ENCODE measurements at places on chromosomes 5 and 9.
A peak's percentile ranks its signal among the peaks of the same experiment; 100 is the strongest.

GRCh38 chr5:119322312-119322947 lies 33.4 kb upstream of the TNFAIP8 start:
- no peak for DNase-seq

GRCh38 chr5:125525356-125525755 lies 778.9 kb upstream of the ZNF608 start:
- DNase-seq, result no peak

- DNase-seq, result no peak
Observed at GRCh38 chr5:1504069-1504595, 19.6 kb downstream of the LPCAT1 start.

GRCh38 chr9:98453589-98454311 lies 198.3 kb upstream of the TBC1D2 start:
- DNase-seq, result no peak

DNA sequence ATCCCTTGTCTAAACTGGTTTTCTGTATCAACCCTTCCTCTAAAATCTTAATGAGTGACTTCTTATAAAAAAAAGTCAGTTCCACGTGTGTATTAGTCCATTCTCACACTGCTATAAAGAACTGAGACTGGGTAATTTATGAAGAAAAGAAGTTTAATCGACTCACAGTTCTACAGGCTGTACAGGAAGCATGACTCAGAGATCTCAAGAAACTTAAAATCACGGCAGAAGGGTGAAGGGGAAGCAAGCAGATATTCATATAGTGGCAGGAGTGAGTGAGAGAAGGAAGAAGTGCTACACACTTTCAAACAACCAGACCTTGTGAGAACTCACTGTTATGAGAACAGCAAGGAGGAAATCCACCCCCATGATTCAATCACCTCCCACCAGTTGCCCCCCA lies 307.8 kb upstream of the ARRDC3 start:
- DNase-seq, result no peak

GRCh38 chr9:133998915-133999595 lies 6.9 kb upstream of the VAV2 start:
- DNase-seq, result no peak

GRCh38 chr9:101787891-101788290 lies 49.4 kb upstream of the GRIN3A start:
- no peak for DNase-seq

DNA sequence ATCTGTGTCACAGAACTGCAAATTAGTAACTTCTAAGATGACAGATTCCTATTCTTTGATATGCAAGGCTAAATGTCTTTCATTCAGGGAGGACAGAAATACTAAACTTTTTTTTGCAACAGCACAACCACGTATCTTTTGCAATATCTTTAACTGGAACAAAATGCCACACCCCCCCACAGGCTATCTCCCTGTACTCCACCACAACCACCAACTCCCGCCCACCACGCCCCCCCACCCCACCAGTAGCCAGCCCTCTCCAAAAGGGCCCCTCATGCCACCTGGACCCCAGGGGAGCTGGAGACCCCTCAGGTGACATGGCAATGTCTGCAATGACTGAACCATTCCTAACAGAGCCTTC lies 131.8 kb downstream of the ROR2 start:
- no peak for DNase-seq

GRCh38 chr5:118863345-118863744 lies 125.0 kb downstream of the DTWD2 start:
- DNase-seq, result no peak

DNA sequence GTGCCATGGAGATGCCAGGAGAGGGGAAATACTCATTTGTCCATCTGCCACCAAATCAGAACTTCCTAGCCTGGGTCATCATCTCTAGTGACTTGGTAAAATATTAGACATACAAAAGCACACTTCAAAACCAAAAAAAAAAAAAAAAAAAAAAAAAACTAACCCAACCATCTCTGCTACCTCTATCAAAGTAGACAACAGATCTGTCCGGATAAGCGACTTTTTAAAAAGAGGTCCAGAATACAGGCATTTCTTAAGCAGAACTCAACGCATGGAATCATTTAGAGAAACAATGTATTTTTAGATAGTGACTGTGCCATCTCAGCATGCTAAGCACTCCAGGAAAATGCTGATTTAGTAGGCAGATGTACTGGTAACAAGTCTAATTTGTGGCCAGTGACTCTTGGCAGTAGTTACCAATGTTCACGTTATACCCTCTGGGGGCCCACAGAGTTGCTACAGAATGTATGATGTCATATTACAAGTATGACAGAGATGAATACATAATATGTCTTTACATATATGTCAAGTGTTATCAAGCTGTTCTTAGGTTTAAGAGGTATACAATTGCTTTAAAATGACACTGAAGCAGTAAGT lies 107.8 kb downstream of the SMIM23 start:
- no peak for DNase-seq

- no peak for DNase-seq
Observed at GRCh38 chr5:4661836-4662235, 478.3 kb upstream of the ADAMTS16 start.

DNA sequence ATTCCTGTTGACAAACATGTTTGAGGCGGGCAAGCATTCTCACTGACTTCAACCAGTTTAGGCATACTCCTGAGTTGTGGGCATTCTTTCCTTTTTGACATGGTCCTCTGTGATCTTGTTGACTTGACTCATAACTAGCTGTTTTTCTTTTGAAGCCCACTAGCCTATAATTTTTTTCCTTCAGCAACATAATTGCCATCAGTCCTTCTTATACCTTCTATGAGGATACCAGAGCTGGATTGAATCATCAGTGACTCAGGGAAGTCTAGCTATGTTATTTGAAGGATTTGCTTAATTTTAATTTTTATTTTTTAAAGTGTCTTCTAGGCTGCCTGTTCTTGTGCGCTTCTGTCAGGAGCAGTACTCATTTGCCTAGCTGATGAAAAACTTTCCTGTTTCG lies 259.5 kb downstream of the NR3C1 start:
- DNase-seq, result no peak

DNA sequence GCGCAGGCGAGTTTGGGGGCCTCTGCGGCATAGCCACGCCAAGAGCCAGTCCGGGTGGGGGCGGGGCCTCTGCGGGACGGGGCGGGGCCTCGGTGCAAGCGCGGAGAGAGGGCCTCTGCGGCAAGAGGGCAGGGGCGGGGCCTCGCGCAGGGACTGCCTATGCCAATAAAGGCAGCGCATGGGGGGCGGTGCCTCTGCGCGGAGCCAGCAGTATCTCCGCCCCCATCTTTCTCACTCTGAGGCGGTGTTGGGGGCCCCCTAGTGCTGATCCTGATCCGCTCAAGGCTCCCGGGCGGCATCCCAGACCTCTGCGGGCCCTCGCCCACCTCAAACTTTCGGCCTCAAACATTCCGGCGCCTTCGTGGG lies 9.2 kb upstream of the GPRIN1 start:
- DNase-seq, result peak; percentile 84

DNA sequence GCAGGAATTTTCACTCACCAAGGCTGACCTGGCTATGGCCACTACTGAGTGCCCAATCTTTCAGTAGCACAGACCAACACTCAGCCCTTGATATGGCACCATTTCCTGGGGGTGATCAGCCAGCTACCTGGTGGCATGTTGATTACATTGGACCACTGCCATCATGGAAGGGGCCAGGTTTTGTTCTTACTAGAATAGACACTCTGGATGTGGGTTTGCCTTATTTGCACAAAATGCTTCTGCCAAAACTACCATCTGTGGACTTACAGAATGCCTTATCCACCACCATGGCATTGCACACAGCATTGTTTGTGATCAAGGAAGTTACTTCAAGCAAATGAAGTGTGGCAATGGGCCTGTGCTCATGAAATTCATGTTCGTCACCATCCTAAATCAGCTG lies 69.7 kb upstream of the SH3GL2 start:
- no peak for DNase-seq

DNA sequence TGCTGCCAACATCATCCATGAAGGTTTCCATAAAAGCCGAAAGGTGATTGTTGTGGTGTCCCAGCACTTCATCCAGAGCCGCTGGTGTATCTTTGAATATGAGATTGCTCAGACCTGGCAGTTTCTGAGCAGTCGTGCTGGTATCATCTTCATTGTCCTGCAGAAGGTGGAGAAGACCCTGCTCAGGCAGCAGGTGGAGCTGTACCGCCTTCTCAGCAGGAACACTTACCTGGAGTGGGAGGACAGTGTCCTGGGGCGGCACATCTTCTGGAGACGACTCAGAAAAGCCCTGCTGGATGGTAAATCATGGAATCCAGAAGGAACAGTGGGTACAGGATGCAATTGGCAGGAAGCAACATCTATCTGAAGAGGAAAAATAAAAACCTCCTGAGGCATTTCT lies 10.1 kb downstream of the TLR4 start:
- no peak for DNase-seq

DNA sequence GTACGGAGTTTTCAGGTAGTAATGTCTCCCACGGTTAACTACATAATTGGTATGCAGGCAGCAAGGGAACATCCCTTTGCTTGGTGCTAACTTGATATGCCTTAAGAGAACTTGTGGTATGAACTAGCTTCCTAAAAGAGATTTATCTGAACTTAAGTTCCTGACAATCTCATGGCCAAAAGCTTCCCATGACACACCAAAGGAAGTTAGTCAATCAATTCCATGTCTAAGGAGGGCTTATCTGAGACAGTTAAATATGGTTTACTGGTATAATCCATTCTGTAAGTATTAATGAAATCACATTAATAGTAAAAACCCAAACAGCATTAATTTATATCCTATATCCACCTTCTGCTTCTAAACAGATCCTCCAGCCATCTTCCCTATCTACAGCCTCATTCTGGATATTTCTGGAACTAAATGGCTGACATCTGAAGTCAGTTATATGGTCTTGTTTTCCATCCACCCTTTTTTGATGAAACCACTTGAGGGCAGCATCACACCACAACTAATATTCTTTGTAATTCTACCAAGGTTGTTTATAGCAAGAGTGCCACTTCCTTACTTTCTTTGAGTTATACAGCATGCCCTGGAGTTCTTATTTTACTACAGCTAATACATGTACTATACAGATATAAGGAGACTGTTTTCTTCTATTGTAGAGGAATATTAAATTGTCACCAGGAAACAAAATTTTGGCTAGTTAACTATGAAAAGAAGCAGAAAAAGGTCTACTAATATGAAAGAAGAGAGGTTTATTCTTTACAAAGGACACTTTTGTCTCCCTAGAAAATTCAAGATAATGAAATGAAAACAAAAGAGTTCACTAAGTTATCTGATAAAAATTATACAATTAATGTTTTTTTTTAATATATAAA lies 34.7 kb downstream of the SHOC1 start:
- DNase-seq, result peak; percentile 21

- no peak for DNase-seq
Observed at GRCh38 chr9:81531511-81531910, 157.8 kb downstream of the TLE1 start.

- DNase-seq, result no peak
Observed at GRCh38 chr9:13485068-13485596, 205.6 kb upstream of the MPDZ start.

DNA sequence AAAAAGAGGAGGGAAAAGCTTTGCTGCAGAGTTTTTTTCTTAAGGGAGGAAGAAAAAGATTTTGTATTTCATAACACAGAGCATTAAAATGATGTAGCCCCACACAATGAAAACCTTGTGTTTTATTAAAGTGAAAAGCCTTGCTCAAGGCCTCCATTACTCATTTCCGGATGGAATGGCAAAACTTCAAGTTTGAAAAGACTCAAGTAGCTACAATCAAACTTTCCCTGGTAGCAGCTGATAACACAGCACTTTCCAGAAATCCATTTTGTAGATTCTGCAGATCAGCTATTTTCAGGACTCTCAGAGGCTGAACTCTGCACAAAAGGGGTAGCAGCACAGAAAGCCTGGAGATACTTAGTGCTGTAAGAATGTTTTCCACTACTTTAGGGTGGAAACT lies 374.8 kb downstream of the NFIB start:
- DNase-seq, result no peak

GRCh38 chr9:4792054-4792571 lies 631 bp upstream of the RCL1 start:
- DNase-seq, result no peak

DNA sequence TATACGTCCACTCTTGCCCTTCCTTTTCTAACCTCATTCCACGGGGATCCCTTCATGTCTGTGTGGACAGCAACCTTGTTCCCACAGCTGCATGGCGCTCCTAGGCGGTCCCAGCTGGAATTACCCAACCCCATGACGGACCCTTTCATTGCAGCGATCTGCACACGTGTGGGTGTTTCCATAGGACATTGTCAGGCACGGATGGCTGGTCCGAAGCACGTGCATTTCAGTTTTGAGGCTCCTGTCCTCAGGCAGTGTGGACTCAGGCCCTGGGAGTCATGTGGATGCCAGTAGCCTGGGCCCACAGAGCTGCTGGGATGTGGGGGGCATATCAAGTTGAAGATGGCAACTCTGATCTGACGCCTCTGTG lies 15.0 kb downstream of the CARD19 start:
- DNase-seq, result no peak

- DNase-seq, result no peak
Observed at GRCh38 chr9:127912882-127913281, 4.0 kb downstream of the ST6GALNAC4 start.

All from stimulated activated CD4-positive, alpha-beta T cell treated with anti-CD3 and anti-CD28 coated beads, Interleukin-2, amount 100 ng/mL, for 48 hours (primary cell).